ENCODE measurements at places on chromosomes 5 and 9. TPM values are rescaled to one million over a fixed set of nuclear protein-coding genes. Genes with fewer than 3 reads are reported as not detected.

Gene CLIC3
- polyA plus RNA-seq = 1.9 TPM

Gene TEK
- 3.3 TPM for polyA plus RNA-seq

Gene SPATA31E1
- not detected for polyA plus RNA-seq

Gene IFNA2
- polyA plus RNA-seq = not detected

Gene CER1
- polyA plus RNA-seq = 4.1 TPM

Gene GRAMD2B
- polyA plus RNA-seq = 16.2 TPM

DNA sequence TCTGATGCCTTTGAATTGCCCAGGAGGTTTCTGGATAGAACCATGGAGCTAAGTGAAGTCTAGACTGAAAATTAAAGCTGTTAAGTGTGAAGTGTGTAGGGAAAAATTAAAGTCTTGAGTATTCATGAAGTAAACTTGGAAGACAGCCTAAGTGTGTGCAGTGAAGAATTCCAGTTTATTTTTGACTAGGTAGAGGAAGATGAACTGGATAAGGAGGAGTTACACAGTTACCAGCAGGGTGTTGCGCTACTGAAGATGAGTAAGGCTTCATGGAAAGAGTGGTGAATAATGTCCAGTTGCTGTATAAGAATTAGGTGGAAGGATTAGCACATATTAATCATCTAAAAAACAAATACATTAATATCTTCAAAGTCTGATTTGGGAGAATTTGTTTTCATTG lies 5.7 kb upstream of the CHD1 start:
- no peak for DNase-seq

GRCh38 chr9:85292261-85292660 lies 449.5 kb downstream of the AGTPBP1 start:
- no peak for DNase-seq

DNA sequence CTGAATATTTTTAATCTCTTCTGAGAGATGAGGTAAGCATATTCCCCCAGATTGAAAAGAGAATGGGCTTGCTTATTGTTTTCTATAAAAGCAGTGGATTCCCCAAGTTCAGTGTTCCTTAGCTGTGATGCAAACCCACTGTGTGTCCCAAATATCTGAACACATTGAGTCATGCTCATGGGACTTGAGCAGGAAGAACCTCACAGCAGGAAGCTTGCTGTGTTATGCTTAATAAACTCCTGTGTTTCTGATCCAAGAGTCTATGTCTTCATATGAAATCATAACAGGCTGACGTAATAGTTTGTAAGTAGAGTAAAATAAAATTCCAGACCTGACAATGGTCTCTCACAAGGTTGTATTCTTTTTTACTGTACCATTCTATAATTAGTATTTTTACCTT lies 24.8 kb upstream of the LOX start:
- no peak for DNase-seq

- DNase-seq = no peak
Measured at GRCh38 chr5:41264019-41264418, 50.7 kb upstream of the C6 start.

DNA sequence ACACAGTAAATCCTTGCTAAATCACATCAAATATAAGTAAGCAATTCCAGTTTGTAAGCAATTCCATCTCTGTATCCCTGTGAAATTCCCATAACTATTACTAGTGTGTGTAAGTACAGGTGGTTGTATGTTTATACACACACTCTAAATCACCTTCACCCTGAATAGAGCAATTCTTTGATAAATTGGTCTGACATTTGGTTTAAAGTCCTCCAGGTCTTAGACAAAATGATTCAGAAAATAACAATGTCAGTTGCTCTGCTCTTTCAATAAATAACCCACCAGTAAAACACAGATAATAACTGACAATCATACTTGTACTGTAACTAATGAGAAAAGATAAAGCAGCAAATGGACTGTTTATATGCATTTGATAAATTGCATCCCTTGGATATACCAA lies 226.3 kb downstream of the SPOCK1 start:
- no peak for DNase-seq

- DNase-seq = no peak
Measured at GRCh38 chr9:106874652-106875051, 11.7 kb downstream of the ZNF462 start.

DNA sequence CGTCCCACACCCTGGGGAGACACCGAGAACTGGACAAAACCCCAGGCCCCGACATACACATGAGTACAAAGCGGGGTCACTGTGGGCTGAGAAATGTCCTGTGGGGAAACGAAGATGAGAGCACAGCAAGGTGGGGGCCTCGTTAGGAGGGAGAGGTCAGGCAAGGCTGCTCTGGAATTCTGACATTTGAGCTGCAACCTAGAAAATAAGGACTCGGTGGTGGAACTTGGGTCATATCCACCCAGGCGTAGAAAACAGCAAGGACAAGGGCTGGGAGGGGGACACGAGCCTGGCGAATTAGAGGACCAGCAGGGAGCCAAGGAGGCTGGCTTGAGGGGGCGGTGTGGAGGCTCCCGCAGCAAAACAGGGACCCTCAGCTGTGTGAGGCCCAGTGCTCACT lies 32.8 kb downstream of the NCS1 start:
- DNase-seq = no peak

DNA sequence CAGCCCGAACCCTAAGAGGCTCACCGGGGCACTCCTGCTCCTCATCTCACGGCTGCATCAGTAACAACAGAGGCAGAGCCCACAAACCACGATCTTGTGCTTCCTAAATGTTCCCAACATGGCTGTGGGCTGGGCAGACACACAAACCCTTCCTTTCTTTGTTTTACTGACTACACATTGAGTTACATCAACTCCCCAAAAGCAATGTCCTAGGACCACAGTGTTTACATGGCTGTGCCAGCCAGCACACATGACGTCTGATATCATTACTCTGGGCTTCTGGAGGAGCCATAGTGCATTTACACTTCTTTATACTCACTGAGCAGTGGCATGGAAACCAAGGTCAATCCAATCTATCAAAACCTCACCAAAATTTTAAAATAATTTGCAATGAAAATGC lies 101.4 kb downstream of the LHFPL2 start:
- no peak for DNase-seq

GRCh38 chr5:173778784-173779304 lies 109.3 kb upstream of the CPEB4 start:
- no peak for DNase-seq

DNA sequence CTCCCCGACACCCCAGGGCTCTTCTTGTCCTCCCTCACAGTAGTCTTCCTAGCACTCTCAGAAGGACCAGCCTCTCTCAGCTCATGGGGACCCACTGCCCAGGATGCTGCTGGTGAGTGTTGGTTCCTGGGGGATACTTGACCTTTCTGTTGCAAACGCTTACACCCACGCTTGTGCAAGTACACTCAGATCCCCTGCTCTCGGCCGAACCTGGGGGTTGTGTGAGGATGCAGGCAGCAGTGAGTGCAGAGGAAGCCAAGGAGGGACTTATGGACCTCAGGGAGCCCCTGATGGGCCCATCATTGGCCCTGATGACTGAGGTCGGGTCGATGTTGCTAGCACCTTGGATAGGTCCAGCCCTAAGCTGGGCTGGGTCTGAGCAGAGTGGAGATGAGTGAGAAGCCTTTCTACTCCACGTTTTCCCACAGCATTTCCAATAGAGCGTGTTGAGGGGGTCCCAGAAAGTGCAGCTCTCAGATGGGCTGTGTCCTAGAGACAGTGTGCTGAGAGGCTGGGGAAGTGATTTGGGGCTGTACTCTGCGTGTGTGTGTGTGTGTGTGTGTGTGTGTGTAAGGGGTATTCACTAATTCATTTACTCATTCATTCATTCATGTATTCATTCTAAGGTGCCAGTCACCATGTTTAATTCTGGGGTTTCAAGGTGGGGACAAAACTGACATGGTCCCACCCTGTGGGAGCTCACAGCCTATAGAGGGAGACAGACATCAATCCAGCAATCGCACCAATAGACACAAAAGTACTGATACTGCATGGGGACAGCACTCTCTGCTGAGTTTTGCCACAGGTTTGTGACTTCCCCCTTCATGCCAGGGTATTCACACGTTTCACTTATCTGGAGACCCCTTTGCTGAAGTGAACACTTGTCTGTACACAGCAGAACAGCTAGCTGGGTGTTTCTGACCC lies 25.2 kb upstream of the PITX1 start:
- DNase-seq = no peak

GRCh38 chr5:44389823-44390143 lies 563 bp upstream of the FGF10 start:
- DNase-seq = no peak

DNA sequence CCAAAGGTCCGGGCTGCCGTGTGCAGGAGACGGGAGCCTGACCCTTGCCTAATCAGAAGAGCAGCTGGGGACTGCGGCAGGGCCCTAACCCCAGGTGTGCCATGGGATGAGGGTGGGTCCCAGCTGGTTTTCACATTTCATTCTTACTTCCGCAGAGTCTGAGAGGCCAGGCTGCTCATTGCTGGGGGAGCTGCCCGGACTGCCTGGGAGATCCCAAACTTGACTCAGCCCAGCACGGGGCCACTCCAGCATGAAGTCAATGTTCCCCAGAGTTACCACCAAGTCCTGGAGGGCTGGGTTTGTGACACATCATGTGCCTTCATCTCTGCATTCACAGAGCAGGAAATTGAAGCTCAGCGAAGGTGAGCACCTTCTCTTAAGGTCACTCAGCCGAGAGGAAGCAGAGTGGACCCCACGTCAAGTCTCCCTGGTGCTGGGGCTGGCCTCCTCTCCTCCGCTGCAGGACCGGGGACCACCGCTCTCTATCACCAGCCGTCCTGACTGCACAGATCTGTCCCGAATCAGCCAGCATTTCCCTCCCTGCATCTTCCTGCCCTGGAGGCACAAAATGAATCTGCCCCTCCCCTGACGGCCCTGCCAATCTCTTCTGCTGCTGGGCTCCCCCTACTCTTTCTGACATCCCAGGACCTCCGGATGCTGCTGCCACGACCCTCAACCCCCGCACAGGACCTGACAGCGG lies 54.6 kb upstream of the PHYKPL start:
- no peak for DNase-seq

DNA sequence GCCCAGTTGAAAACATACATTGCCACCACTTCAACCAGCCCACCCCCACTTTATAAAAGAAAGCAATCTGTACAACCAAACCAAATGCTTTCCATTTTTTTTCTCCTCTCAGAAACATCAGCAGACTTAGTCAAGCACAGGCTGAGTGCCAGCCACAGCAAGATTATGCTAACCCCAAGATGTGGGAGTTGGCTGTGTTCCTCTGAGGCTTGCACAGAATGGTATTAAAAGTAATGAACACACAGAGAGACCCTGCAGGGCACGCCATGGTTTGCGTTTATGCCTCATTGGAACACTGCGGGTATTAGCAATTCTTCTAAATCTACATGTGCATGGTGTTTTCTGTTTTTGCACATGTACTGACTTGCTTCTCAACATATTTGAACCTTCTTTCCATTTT lies 419.9 kb upstream of the GRAMD2B start:
- peak; percentile 96 for DNase-seq

GRCh38 chr5:140344683-140345423 lies 1.6 kb downstream of the HBEGF start:
- DNase-seq = no peak

DNA sequence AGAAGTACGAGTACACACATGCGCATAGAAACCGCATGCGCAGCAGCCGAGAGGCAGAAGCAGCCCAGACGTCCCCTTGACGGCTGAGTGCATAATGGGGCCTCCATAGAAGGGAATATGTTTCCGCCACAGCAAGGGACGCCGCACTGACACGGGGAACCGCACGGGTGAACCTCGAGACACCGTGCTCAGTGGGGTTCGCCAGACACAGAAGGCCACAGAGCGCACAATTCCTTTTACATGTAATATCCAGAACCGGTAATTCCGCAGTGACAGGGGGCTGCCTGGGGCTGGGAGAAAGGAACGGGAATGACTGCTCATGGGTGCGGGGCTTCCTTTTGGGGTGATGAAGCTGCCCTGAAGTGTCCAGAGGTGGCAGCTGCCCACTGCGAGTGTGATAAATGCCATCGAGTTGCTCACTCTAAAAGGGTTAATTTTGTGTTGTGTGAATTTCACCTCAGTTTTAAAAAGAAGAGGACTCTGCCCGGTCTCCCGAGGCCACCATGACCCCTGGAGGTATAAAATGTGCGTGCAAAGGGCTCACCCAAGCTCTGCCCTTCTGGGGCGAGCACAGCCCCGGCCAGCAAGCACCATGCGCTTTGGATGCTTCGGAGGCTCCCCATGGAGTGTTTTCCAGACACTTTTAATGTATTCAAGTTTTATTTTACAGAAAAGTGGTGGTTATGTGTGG lies 29.7 kb downstream of the MRPL36 start:
- DNase-seq = no peak

DNA sequence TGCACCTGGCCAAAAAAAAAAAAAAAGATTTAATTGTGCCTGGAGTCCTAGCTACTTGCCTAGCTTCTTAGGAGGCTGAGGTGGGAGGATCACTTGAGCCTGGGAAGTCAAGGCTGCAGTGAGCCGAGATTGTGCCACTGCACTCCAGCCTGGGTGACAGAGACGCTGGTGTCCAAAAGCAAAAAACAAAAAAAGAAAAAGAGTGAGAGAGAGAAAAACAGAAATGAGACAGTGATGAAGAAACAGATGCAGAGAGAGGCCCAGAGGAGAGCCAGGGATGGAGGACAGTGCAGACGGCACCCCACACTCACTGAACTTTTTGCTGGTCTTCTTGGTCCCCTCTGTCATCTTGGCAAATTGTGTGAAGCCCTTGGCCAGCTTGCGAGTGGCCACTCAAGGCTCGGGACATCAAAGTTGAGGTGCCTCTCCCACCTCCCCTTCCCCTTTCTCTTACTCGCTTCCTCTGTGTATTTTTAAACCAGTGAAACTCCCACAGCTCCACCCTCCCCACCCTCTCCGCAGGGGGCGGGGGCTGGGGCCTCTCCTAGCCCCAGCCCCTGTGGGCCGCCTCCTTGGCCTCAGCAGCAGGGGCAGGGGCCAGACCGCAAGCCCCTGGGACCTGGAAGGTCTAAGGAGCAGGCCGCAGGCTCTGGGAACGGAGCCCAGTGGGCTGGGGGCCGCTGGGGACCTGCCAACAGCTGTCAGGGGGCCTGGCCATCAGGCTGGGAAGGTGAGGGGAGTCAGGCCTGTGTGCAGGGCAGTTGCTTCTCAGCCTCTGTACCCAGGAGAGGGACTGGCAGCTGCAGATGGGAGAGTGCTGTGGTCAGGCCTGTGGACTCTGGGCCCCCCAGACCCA lies at the start of gene SH2D3C:
TSS of gene SH2D3C (minus strand) at position 387 of the 856 bp plus-strand sequence. CDS start at position 348, 39 bp downstream.
- no peak for DNase-seq

GRCh38 chr9:110892689-110893088 lies 145.6 kb downstream of the LPAR1 start:
- DNase-seq = no peak

- DNase-seq = no peak
Measured at GRCh38 chr5:5523066-5523505, 100.6 kb downstream of the ICE1 start.

DNA sequence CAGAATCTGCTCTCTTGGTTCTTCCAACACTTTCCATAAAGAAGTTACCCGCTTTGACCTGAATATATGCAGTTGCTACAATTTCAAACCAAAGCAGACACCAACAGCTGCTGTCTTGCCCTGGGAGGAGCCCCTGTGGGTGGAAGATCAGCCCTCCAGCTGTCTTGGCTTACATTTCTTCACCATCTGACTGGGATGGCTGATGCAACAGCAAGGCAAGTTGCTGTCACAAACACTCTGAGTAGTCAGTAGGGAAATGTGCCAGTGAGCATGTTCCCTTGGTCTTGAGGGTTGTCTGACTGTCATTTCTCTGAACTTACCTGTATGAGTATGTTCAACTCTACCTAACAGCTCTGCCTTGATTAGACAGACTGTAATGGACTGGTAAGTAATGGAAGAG lies 152.9 kb downstream of the SGCD start:
- no peak for DNase-seq

GRCh38 chr9:123248630-123249029 lies 19.8 kb downstream of the STRBP start:
- no peak for DNase-seq

Data from brain (organoid and tissue), 16 donors.